ENCODE measurements at places on chromosomes 1 and 21.

- no peak for DNase-seq
Observed at GRCh38 chr1:167453123-167453522, 65.2 kb downstream of the CD247 start.

DNA sequence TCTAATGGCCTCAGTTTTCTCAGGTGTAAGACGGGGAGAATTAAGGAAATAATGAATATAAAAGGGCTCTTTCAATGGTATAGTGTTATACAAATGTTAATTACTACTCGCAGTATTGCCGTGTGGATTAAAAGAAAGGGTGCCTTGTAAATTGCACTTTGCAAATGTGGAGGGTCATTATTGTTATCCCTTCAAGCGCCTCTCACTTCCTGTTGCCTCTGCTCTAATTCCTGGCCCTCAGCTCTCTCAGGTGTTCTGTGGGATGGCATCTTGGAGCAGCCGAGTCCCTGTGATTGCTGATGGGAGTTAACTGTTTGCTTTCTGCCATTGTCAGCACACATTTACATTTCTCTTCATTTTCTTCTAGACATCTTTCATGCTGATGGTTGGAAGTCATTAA is 7.1 kb upstream of the S100A11 start:
- DNase-seq = no peak

GRCh38 chr21:28269173-28269572 is 723.5 kb downstream of the LTN1 start:
- no peak for DNase-seq

DNA sequence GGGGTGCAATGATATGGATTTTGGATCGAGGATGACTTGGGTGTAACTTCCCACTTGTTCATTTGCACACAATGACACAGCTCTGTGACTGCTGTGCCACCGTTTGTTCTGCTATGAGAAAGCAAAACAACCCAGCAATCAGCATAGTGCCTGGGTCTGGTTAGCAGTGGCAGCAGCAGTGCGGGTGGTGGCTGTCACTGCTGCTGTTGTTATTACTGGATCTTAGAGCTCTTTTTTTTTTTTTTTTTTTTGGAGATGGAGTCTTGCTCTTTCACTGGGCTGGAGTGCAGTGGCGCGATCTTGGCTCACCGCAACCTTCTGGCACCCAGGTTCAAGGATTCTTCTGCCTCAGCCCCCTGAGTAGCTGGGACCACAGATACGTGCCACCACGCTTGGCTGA is 56.9 kb downstream of the TBCE start:
- no peak for DNase-seq

- DNase-seq = peak; percentile 55
Observed at GRCh38 chr1:205983925-205984725, 19.1 kb downstream of the RAB7B start.

GRCh38 chr1:218717575-218717974 is 372.4 kb downstream of the TGFB2 start:
- no peak for DNase-seq

GRCh38 chr21:34935898-34936297 is 113.2 kb downstream of the RUNX1 start:
- DNase-seq = no peak

GRCh38 chr1:208211921-208212843 is 32.0 kb downstream of the PLXNA2 start:
- no peak for DNase-seq

DNA sequence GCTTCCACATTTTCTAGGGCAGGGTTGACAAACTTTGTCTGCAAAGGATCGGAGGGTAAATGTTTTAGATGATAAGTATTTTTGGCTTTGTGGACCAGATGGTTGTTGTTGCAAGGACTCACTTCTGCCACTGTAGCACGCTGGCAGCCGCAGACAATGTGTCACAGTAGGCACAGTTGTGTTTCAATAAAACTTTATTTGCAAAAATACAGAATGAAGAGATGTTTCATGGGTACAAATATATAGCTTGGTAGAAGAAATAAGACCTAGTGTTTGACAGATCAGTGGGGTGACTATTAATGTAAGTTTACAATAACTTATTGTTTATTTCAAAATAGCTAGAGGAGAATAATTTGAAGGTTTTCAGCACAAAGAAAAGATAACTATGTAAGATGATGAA is 127.8 kb downstream of the GRIK3 start:
- DNase-seq = no peak

GRCh38 chr1:184893695-184894094 is 80.6 kb downstream of the NIBAN1 start:
- DNase-seq = no peak

Data from large intestine (tissue), 12 donors.